ENCODE measurements at places on chromosomes 2 and 18.
A peak's percentile ranks its signal among the peaks of the same experiment; 100 is the strongest.

DNA sequence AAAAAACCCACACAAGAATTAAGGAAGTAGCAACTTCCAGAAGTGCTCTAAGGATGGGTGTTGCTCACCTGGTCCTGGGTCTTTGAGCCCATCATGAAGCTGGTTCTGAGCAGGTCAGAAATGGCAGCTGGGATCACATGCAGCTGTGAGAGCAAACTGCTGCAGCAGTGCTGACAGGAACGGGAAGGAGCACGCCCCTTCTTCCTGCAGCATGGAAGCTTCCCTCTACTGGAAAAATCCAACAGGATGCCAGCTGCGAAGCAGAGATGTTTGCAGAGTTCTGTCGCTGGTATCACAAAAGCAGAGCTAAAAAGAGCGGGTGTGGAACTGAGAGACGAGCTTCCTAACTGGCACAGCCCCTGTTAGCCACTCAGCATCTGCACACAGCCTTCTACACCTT lies 33.7 kb downstream of the EIF4E2 start:
- H3K27ac ChIP-seq = no peak overlapping the region
- H3K4me3 ChIP-seq = no peak overlapping the region

- no peaks in the 10 kb centered on the region for H3K27me3 ChIP-seq
- no peak overlapping the region for H3K4me3 ChIP-seq
- H3K27ac ChIP-seq = no peak overlapping the region
- H3K36me3 ChIP-seq = no peaks in the 10 kb centered on the region
Measured at GRCh38 chr2:59967691-59968090, 585.8 kb downstream of the BCL11A start.

DNA sequence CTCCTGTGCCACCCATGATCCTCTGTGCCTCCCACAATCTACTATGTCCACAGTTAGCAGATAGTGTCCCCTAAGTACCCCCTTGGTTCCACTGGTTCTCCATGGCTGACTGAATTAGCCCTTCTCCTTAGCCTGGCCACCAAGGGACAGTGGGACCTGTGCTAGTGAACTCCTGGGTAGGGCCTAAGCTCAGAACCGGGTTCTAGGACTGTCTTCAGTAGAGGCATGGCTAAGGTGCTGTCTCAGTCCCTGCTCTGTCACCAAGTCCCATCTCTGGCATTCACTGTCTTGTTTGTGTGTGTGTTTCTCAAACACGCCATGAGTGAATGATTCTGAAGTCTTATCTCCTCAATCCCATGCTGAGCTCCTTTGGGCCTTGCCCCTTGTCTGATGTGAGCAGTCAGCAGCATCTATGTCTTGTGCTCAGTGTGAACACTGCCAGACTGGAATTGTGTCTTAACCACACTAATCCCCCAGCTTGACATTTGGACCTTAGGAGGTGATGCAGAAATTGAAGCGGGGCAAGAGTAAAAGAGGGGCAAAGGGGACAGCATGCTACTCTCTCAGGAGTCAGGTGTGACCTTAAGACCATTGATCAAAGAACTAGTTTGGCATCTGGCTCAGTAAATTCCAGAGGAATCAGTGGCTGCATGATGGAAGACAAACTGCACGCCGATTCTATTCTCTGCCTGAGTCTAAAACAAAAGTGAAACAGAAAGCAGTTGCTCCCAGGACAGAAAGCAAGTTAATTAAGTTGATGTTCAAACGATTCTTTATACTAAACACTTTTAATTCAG lies 190.5 kb downstream of the ALPK2 start:
- peaks cover under 1% of the 10 kb centered on the region for H3K4me1 ChIP-seq
- no peak overlapping the region for H3K4me3 ChIP-seq
- H3K27ac ChIP-seq = no peak overlapping the region
- DNase-seq = no peak
- peaks cover 7% of the 10 kb centered on the region for H3K27me3 ChIP-seq
- no peaks in the 10 kb centered on the region for H3K36me3 ChIP-seq

DNA sequence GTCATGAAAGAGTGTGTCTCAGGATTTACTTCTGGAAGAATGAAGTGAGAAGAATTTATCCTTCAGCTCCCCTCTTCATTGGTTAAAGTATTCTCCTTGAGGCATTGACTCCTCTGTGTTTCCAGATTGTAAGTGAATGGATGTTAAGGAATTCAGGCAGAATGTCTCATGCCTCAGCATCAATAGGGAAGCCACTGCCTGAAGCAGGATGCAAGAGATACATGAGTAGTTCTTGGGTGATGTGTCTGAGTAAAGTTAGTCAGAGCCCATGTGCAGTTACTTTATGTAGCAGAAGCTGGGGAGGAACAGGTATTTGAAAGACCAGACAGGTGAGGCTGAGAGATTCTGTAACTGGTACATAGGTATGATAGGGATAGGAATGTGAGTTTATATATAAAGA lies 34.0 kb upstream of the TMEFF2 start:
- no peaks in the 10 kb centered on the region for H3K4me1 ChIP-seq
- no peaks in the 10 kb centered on the region for H3K36me3 ChIP-seq
- H3K27me3 ChIP-seq = no peaks in the 10 kb centered on the region
- peak; percentile 2 for DNase-seq
- H3K4me3 ChIP-seq = no peak overlapping the region

DNA sequence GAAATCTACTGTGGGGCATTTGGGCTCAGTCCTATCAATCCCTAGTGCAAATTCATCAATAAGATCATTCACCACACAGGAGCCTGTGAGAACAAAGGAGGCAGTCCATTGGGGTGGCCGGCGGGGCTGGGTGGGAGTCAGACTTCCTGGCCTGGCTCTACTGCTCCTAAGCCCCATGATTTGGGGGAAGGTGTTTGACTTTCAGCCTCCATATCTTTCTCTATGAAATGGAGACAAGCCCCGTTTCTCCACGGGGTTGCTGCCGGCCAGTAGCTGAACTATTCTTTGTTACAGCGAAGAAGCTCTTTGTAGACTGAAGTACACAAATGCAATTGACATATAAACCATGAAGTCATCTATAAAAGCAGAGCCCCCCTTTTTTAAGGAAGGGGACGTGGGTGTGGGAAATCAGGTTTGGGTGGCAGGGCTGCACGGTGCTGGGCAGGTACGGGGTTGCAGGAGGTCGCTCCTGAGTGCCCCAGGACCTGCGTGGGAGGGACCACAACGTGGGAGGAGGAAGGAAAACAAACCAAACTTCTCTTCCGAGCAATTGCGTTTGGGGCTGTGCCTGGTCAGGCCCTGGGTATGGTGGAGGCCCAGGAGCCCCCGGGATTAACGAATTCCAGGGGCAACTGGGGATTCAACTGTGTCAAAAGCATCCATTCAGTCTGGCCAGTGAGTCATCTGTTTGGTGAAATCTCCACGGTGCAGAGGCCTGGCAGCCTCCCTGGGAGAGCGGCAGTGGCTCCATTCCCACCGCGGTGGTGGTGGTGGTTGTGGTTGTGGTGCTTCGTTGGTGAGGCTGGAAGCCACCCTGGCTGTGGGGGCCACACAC lies 18.2 kb downstream of the FBLN7 start:
- no peaks in the 10 kb centered on the region for H3K36me3 ChIP-seq
- H3K4me1 ChIP-seq = no peaks in the 10 kb centered on the region
- H3K27me3 ChIP-seq = no peaks in the 10 kb centered on the region
- peak overlapping the region; percentile 86 for H3K27ac ChIP-seq
- peak; percentile 35 for DNase-seq

GRCh38 chr2:1788478-1788959 lies 44.2 kb upstream of the PXDN start:
- peaks cover 6% of the 10 kb centered on the region for H3K4me1 ChIP-seq
- DNase-seq = no peak
- no peaks in the 10 kb centered on the region for H3K27me3 ChIP-seq
- H3K4me3 ChIP-seq = peak overlapping the region; percentile 7

DNA sequence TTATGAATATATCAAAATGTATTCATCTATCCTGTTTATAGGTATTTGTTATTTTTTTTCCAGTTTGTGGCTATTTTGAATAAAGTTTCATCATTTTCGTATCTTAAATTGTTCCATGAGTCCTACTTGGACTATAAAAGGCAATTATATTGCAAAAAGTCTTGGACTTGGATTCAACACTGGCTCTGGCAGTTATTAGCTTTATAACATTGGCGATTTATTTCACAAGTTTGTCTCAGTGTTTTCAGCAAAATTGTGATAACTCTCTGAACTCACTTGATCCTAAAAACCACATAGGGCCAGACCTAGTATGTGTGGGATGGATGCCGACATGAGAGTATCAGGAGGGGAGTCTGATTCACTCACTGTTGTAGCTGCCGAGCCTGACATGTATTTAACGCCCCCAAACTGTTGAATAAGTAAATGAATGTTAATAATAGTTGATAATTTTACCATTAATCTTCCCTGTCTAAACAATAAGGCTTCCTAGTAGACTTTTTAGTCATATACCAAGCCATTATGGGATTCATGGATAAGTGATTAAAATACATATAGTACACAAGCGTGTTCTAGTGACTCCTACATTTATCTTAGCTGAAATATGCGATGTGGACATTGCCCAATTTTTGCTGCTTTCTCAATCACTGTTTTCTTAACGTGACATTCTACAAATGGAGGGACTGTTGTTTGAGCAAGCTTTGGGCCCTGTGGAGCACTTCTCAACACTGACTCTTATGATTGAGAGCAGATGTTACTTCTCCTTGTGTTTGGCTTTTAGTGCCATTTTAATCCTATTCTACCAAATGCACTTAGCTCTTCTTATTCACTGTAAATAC lies 907.6 kb downstream of the EPHA4 start:
- no peak for DNase-seq
- no peak overlapping the region for H3K4me3 ChIP-seq
- no peak overlapping the region for H3K27ac ChIP-seq
- no peaks in the 10 kb centered on the region for H3K36me3 ChIP-seq
- no peaks in the 10 kb centered on the region for H3K27me3 ChIP-seq

GRCh38 chr18:55421615-55422419 lies 166.2 kb downstream of the TCF4 start:
- no peak for DNase-seq
- no peaks in the 10 kb centered on the region for H3K36me3 ChIP-seq
- H3K27me3 ChIP-seq = no peaks in the 10 kb centered on the region
- H3K27ac ChIP-seq = no peak overlapping the region
- no peak overlapping the region for H3K4me3 ChIP-seq

- no peaks in the 10 kb centered on the region for H3K36me3 ChIP-seq
- peaks cover 5% of the 10 kb centered on the region for H3K4me1 ChIP-seq
- H3K4me3 ChIP-seq = no peak overlapping the region
- no peaks in the 10 kb centered on the region for H3K27me3 ChIP-seq
Measured at GRCh38 chr18:57134618-57135135, 12.2 kb upstream of the BOD1L2 start.

- H3K4me1 ChIP-seq = no peaks in the 10 kb centered on the region
- no peaks in the 10 kb centered on the region for H3K36me3 ChIP-seq
- no peak for DNase-seq
- H3K27ac ChIP-seq = no peak overlapping the region
Measured at GRCh38 chr2:12486205-12487118, 230.3 kb upstream of the TRIB2 start.

DNA sequence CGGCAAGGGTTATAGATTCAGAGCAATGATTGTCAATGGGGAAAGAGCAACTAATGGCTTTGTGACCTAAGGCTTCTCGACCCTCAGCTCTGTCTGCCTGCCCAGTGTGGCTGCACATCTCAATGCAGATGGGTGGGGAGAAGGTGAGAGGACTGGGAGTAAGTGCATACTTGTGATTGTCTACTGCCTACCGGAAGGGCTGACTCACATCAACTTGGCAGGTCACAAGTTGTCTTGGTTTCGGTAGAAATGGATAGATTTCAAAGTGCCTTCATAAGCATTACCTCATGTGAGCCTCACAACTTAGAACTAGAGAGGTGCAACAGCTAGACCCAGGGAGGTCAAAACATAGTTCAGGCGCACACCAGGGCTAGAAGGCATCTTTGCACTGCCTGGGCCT lies 29.4 kb downstream of the STAT1 start:
- no peaks in the 10 kb centered on the region for H3K4me1 ChIP-seq
- H3K4me3 ChIP-seq = no peak overlapping the region
- H3K27me3 ChIP-seq = no peaks in the 10 kb centered on the region
- no peak for DNase-seq
- H3K27ac ChIP-seq = no peak overlapping the region

Measured in neuronal stem cell (in vitro differentiated cells).